ENCODE measurements at places on chromosomes 5 and 9. TPM values are rescaled to one million over a fixed set of nuclear protein-coding genes. Genes with fewer than 3 reads are reported as not detected.

CRB2 gene
- total RNA-seq: not detected

TLE1 gene
- 0.10 TPM for total RNA-seq

CDHR2 gene
- 0.19 TPM for total RNA-seq

SLC6A18 gene
- total RNA-seq: not detected

STK10 gene
- 55.1 TPM for total RNA-seq

MCIDAS gene
- 0.17 TPM for total RNA-seq

Data from activated naive CD4-positive, alpha-beta T cell treated with anti-CD3 and anti-CD28 coated beads for 36 hours (primary cell).